ENCODE measurements at places on chromosomes 3 and 15.

GRCh38 chr3:195803289-195803908, 8.3 kb downstream of the MUC4 start:
- DNase-seq: no peak

DNA sequence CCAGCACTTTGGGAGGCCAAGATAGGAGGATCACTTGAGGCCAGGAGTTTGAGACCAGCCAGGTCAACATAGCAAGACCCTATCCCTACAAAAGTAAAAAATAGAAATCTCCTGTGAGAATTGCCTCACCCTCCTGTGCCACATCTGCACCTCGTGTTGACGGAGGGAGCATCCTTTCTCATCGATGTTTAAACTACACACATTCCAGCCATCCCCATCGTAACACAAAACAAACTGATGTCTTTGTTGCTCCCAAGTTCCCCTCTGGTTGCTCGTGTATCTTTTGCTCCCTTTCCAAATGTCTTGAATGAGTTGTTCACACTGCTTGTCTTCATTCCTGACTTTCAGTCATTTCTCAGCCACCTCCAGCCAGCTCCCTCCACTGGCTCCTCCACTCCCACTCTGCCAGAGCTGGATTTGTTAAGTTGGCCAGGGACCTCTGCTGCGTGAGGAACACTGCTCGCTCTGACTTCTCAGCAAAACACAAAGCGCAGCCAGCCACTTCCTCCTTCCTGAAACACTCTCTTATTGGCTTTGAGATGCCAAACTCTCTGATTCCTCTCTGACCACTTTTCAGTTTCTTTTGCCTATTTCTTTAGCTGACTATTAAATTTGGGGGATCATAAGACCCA, 53.6 kb upstream of the ATP13A3 start:
- DNase-seq: no peak

GRCh38 chr3:73060302-73060723, 1.1 kb upstream of the EBLN2 start:
- no peak for DNase-seq

GRCh38 chr15:50046159-50046558, 72.9 kb downstream of the ATP8B4 start:
- no peak for DNase-seq

DNA sequence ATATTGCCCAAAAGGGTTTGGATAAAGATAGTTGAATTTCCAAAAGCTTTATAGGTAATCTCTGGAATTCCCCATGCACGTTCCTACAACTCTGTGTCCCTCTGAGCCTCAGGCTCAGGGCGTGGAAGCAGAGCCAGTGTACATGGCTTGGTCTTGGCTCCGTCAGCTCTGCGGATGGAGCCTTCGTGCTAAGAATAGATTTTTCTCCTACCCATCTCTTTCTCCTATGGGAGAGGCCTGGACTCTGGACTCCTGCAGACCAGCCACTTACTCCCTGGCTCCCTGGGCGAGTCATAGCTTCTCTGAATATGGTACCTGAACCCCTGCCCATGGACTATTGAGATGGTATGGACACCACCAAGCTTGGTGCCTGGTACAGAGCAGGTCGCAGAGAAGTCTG, 99.9 kb downstream of the EEFSEC start:
- no peak for DNase-seq

DNA sequence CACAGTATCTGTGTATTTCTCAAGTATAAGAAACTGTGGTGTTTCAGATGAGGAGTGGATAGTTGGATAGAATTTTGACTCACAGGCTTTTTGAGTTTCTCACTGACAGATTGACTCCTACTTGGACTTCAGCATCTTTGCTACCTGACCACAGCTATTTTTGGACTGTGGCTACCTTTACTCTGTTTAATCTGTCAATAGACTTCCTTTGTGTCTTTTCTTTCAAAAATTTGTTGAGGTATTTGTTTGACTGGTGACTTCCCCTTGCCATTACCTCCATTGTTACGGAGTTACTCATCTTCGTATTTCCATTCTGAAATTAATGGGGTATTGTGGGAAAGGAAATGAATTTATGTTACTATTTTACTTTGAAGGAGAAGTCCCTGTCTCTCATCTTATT, 123.8 kb downstream of the AGBL1 start:
- DNase-seq: no peak

DNA sequence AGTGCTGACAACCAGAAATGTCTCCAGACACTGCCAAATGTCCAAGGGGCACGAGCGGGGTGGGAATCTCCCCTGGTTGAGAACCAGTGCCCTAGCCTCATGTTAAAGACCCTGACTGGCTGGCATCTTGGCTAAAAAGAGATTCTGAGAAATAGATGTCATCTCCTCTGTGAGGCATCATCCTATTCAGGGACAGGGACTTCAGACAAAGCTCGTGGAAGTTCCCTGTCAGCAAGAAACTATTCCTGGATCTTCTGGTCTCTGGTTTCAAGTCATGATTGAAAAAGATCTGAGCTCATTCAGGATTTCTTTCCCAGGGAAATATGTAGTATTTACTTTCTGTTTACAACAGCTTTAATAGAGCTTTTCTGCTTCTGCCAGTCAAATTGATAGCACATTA, 10.8 kb downstream of the WDR5B start:
- no peak for DNase-seq

GRCh38 chr15:95405447-95405846, 925.1 kb upstream of the NR2F2 start:
- no peak for DNase-seq

DNA sequence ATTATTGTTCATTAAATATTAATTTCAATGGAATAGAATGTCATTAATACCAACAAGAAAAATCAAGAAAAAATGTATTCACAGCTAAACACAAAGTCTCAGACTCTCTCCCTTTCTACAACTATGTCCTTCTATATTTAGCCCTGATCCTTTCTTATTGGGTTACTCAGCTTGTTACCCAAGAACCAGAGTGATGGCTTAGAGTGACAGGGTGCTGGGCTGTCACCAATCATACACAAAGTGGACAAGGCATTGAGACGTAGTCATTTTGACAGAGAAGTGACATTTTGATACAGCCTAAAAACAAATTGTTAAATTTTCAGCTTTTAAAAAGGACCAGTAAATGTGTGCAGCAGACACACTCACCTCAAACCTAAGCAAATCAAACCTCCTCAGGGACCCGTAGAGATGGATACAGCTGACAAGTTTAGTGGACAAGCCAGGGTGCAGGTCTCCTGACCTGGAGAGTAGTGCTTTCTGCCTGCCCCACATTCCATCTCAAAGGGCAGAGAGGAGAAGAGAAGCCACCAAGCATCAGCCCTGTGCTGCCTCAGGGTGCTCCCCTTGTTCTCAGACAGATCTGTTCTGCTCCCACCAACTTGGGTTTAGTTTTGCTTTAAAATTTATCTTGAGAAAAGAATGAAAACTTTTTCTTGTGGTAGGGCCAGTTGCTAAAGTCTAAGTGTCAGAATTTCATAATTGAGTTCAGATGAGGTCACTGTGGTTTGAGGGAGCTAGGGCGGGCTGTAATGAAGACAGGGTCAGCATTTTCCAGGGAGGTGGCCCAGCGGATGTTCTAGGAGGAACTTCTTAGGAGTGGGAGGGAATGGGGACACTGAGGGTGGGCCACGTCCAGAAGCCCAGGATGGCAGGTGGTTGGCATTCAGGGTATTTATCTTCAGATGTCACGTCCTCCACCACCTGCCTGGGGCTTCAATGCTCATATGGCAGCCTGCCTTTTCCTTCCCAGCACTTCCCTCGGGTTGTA, 136.5 kb upstream of the TBL1XR1 start:
- DNase-seq: no peak

DNA sequence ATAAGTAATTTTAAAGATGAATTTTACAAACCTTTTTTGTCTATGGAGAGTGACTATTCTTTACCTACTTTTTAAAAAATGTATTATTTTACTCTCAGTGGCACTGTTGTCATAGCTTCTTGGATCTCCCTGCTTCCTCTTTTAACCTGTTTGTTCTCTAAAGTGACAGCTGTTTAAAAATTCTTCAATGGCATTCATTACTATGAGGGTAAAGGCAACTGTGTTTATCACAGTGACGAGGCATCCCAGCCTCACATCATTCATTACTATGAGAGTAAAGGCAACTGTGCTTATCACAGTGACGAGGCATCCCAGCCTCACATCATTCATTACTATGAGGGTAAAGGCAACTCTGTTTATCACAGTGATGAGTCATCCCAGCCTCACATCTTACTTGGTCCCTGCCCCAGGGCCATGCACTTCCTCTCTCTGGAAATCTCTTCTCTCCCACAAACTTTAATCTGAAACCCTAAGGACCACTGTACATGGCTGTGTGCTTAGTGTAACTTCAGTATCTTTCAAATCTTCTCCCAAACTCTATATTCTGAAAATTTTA, 101.7 kb upstream of the ZNF717 start:
- no peak for DNase-seq

DNA sequence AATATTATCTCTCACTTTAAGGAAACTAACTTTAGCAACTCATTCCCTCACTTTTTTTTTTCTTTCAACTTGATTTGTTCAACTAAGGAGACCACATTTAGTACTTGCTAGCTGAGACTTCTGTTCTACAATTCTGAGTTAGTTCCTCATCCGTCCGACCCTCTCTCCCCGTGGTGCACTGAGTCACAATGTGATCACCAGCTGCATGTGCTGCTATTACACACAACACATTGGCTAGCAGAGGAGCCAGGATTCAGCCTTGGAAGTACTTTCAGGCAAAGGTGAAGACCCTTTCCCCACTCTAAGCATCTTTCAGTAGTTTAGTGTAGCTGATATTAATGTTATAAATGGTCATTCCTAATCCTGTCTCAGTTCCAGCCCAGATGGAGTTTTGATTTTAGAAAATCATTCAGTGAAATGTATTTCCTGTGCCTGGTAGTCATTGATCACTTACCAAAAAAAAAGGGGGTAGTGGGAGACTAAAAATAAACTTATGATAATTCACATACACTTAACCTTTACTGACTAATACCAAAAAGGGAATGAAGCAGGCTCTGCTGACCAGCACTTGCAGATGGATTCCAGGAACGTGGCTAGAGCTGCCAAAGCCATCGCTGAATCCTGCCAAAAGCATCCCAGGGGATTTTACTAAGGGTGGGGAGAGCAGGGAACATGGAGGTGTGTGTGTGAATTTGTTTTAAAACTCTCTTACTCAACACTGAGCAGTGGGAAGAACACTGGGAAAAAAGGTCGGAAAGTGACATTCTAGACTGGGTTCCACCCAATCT, 424.8 kb downstream of the LPP start:
- DNase-seq: no peak

GRCh38 chr15:35705884-35706585, 160.1 kb upstream of the DPH6 start:
- DNase-seq: no peak

DNA sequence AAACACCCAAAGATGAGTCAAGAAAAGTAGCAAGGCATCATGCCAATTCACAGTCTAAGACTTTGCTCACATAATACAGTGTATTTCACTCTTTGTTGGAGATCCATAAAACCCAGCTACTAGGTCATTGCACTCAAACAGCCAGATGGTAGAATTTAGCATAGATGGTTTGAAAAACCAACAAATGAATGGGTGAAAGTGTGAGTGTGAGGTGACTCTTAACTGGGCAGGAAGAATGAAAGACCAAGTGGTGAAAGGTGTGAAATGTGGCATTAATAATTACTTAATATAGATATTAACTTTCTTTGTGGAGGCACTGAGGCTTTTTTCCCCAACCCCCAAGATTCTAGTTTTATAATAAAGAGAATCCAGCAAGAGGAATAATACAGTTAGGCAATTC, 159.5 kb downstream of the SQOR start:
- DNase-seq: no peak

GRCh38 chr3:10552631-10552943, 47.2 kb upstream of the ATP2B2 start:
- no peak for DNase-seq

DNA sequence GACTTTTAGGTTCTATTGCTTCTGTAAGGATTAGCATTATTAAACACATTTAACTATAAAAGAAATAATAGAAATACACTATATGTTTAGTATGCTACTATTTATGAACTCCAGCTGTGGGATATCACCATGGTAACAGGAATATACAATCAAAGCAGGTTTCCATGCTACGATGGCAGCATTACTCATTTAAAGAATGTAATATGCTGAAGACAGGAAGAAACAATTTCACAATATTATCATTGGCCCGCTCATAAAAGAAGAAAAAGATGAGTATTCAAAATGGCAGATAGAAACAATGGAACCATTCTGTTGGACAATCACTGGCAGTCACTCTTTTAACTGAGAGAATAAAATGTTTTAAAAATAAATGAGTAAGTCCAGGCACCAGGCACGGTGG, 153.4 kb downstream of the CBLB start:
- DNase-seq: no peak

- DNase-seq: no peak
These were observed 14.4 kb downstream of the SNAPC5 start for GRCh38 chr15:66483131-66483566.

GRCh38 chr3:154229217-154229590, 95.1 kb downstream of the DHX36 start:
- DNase-seq: no peak

- DNase-seq: no peak
These were observed 202.1 kb downstream of the GREM1 start for GRCh38 chr15:32919749-32920414.

DNA sequence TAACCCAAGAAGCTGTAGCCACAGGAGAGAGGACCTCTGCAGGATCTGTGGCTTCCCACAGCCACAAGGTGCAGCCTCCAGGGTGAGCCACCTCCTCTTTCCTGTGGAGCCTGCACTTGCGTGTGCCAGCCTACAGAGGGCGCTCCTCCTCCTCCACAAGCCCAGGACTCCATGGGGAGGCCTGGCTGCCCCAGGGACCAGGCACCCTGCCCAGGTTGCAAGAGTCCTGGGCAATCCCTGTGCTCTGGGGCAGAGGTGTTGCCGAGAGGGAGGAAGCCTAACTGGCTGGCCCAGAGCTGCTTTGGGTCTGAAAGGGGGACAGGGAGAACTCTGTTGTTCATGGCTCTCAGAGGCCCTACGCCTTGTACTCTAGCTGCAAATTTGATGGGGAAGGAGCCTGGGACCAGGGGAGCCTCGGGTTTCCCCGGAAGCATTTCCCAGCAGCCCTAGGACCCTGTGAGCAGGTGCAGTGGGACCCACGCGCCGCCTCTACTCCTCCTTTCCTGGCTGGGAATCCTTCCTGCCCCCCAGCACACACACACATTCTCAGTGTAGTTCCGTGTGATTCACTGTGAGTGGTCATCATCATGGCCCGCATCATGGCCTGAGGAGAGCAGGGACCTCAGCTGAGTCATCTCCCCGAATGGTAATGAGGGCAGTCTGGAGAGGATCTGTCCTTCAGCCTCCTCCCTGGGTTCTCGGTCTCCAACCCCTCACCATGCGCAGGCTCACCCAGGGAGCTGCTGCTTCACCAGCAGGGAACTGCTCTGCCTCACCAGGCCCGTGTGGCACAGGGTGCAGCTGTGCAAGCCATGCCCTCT, 24.3 kb downstream of the TBC1D21 start:
- no peak for DNase-seq

Data from left kidney (tissue), 8 donors.